ENCODE measurements at places on chromosomes 5 and 9.

DNA sequence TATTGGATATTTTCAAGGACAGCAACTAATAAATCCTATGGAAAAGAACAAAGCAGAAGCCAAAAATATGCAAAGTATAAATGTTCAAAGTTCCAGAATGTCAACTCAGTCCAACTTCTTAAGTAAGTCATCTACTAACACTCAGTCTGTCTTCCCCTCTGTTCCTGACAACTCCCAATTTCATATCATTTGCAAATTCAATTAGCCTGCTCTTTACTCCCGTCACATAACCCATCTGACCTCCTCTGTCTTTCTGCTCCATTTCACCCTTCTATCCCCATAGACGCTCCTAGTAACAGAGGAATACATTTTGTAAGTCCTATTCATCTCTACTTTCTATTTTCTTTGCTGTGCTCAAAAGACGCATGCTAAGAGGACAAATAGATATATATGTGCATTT lies 659.8 kb upstream of the MEF2C start:
- DNase-seq: no peak

DNA sequence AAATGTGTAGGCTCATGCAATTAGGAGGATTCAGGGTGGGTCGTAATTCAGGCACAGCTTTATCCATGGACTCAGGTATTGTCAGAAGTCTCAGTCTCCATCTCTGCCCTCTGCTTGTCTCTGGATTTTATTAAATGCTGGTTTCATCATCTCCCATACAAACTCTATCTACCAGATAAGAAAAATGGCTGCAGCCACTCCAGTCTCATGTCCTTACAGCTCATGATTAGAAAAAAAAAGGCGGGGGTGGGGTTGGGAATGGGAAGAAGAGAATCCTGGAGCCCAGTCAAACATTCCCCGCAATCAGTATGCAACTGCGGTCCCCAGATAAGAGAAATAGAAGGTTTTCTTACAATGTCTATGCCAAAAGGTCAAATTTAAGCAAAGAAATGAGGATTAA lies 7.6 kb upstream of the FBXO38 start:
- DNase-seq: no peak

DNA sequence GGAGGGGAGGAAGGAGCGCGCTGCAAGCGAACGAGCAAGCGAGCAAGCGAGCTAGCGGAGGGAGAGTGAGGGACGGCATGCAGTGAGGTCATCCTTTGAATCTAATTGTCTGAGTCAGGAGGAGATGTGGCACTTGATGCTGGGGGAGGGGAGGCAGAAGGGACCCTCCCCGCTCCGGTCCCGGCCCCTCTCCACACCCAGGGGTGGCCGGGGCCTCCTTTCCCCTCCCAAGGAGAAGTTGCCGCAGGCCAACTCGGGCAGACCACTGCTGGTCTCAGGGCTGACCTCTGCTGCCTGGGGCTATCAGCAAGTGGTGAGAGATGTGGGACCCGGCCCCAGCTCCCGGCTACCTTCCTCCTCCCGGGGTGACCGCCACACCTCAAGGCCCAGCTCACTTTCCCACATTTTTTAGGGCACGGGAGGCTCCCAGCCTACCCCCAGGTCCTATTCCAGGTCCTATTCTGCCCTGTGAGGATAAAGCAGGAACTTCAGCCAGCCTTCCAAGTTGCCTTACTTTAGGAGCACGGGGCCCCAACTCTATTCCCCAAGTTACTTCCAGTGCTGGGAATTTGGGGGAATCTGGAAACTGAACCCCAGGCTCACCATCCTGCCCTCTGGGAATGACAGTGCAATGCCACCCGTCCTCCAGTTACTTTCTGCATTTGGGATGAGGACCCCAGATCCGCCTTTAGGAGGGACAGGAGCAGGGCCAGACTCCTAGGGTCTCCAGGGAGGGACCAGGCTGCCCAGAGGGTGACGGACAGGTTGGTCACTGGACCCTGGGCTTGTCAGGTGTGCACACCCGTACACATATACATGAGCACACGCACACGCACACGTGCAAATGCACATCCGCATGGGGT lies 11.1 kb downstream of the CNTFR start:
- no peak for DNase-seq

DNA sequence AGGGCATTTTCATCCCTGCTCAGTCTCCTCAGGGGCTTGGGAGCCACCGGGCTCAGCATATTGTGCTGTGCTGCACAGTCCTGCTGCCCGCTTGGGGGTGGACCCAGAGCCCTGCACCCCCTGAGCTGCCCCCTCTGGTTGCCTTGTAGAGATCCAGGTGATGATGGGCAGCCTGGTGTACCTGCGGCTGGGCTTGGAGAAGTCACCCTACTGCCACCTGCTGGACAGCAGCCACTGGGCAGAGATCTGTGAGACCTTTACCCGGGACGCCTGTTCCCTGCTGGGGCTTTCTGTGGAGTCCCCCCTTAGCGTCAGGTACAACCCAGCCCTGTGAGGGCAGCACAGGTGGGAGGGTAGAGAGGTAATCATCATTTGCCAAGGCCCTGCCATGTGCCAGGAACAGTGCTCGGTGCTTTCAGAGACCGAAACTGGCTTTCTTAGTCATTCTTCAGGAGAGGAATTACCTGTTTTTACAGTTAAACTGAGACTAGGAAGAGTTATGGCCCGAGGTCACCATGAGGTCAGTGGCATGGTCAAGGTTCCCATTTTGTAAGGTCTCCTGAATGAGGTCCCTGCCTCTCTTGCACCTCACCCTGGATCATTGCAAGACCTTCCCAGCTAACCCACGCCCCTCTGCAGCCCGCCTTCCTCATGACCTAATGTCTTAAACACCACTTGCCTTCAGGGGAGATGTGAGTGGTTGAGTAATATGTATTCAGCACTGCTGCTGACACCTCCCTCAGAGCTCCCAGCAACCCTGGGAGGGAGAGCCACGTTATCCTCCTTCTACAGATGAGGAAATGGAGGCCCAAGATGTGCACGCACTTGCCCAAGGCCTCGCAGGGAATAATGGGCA lies 7.5 kb downstream of the NHP2 start:
- peak; percentile 81 for DNase-seq

DNA sequence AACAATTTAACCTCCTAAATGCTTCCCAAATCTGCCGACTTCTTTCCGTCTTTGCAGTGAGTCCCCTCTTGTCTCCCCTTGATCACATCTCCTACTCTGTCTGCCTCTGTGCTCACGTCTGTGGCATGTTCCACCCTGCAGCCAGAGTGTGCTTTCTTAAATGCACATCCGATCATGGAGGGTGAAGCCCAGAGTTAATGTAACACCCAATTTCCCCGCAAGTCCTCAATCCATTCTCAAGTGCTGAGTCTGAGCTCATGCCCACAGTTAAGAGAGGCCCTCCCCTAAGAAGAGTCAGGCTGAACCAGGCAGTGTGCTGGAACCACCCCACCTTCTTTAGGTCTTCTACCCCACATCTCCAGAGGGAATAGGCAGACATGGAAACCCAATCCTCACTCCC lies 164.8 kb downstream of the EPB41L4A start:
- no peak for DNase-seq

GRCh38 chr5:39076101-39076756 lies 2.0 kb upstream of the RICTOR start:
- no peak for DNase-seq

GRCh38 chr9:78695519-78695918 lies 398.6 kb downstream of the PSAT1 start:
- DNase-seq: no peak

DNA sequence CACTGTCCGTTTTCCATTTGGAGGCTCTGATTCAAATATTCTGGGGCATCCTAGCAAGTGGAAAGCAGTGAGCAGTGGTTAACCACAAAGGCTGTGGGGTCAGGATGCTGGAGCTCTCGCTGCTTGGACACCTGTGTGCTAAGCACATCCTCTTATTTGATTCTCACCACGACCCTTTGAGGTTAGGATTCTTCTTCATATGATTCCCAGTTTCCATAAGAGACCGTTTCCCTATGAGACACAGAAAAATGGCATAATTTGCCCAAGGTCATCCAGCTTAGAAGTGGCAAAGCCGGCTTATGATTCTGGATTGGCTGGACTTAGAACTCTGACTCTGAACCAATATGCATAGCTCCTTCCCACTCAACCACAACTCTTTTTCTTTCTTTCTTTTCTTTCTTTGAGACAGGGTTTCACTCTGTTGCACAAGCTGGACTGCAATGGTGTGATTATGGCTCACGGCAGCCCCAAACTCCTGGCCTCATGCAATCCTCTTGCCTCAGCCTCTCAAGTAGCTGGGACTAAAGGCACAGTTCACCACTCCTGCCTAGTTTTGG lies 207.7 kb downstream of the TTLL11 start:
- no peak for DNase-seq

- no peak for DNase-seq
Observed at GRCh38 chr9:89116064-89116804, 62.4 kb downstream of the SHC3 start.

DNA sequence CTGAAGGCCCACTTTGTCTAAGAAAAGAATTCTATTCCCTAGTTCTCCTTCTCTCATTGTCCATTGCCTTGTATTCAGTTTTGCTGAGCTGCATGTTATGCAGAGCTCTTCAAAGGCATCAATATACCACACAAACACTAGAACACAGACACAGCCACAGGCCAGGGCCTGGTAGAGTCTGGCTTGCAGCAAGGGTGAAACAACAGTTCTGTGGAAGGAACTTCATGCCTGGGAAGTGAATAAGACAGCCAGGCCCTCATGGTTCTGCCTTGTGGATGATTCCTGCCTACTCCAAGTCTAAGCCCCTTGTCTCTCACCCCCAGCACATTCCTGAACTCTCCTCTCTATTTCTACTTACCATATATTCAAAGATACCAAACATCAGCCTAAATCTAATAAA lies 30.8 kb downstream of the KLHL3 start:
- no peak for DNase-seq

DNA sequence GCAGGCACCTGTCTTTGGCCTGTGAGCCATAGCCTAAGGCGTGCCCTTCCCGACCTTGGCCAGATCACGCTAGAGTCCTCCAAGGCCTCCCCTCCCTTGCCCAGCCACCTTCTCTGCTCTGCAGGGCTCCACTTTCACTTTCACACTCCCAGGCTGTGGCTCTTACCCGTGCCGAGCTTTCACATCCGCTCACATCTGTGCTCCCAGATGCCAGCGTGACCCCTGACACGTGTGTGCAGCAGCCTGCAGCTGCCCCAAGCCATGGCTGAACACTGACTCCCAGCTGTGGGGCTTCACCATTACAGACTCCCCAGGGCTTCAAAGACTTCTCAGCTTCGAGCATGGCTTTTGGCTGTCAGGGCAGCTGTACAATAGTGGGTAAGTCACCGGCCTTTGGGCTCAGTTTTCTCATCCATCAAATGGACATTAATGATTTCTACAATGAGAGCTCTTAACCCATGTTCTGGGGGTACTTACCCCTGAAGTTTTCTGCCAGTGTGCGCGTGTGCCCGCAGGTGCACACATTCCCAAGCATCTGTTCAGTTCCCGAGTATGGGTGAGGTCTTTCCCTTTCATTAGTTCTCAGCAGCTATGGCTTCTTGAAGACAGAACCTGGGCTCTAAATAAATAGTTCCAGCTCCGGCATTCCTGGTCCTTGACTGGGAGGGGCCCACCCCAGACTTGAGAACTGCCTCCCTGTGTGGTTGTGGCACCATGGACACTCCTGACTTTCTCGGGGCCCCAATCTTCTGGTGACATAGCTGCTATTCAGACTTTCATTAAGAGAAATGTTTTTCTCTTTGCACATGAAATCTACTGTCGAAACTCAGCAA lies 118.6 kb downstream of the RGS3 start:
- peak; percentile 85 for DNase-seq

All from activated CD8-positive, alpha-beta memory T cell treated with anti-CD3 and anti-CD28 coated beads, Interleukin-2, amount 50 U/mL, for 48 hours (primary cell).